Kasumi-1 (cell line): ENCODE measurements at places on chromosomes 7 and 10.

DNA sequence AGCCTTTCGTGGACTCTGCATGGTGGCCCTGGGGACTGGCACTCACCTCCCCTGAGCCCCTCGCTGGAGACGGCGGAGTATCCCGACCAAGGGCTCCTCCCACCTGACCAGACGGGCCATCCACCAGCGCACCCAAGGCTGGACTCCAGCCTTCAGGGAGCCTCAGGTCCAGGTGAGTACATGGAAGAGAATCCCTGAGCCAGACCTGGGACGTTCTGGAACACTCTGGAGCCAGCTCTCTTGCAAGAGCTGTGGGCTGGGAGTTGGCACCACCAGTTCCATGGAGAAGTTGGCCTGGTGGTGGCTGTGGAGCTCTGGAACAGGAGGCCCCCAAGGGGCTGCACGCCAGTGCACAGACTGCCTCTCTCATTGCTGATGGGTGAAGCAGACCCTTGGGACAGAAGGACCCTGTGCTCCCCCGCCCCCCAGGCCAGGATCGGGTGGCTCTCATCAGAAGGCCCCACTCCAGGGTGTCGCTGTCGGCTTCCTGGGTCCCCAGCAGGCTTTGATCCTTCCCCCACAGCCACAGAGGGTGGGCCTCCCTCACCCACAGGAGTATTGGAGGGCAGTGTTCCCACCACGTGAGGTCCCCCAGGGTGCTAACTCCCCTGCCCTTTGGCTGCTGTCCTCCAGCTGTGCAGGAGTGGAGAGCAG lies 189.9 kb downstream of the EBF3 start:
- no peak for DNase-seq

- DNase-seq, result peak; percentile 92
These were observed 55.8 kb upstream of the CDCA7L start for GRCh38 chr7:22001345-22002004.

- DNase-seq, result no peak
These were observed 90.2 kb upstream of the DUSP5 start for GRCh38 chr10:110407301-110408170.

DNA sequence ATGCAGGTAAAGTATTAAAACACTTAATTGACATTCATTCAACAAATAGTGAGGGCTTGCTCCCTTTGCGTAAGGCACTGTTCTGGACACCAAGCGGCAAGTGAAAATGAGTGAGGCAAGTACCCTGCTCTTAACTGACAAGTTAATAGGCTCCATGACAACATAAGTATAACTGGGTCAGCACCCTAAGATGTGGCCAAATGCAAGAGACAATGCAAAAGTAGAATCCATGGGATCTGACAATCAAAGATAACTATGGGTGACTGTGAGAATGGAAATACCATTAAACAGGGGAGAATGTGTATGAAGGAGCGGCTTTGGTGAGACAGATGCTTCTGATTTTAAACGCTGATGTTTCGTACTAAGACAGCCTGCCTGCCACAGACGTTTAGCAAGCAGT lies 160.5 kb downstream of the RAPGEF5 start:
- DNase-seq, result no peak

GRCh38 chr10:106992055-106992454 lies 172.5 kb downstream of the SORCS1 start:
- DNase-seq, result peak; percentile 80

- DNase-seq, result no peak
These were observed 126.1 kb upstream of the TMEM196 start for GRCh38 chr7:19899529-19899928.
